ENCODE measurements at places on chromosomes 16 and 17.

DNA sequence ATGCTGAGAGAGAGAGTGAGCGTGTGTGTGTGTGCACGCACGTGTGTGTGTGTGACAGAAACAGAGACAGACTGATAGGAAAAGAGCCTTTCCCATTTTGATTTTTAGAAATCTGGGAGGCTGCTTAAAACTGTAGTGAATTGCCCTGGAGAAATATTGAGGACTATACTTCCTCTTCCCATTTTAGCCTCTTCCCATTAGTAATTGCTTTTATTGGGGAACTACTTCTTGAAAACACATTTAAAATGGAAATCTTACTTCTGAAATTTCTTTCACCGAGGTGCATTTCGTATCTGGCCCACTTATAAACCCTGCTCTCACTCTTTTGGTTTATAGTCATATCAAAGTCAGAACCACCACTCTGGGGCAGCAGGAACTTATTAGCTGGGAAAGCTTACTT, 47.1 kb downstream of the NUP93 start:
- DNase-seq, result no peak

- no peak for DNase-seq
These were observed 20.4 kb downstream of the BEAN1 start for GRCh38 chr16:66447491-66447890.

GRCh38 chr17:46984892-46985291, 5.8 kb upstream of the RPRML start:
- DNase-seq, result no peak

DNA sequence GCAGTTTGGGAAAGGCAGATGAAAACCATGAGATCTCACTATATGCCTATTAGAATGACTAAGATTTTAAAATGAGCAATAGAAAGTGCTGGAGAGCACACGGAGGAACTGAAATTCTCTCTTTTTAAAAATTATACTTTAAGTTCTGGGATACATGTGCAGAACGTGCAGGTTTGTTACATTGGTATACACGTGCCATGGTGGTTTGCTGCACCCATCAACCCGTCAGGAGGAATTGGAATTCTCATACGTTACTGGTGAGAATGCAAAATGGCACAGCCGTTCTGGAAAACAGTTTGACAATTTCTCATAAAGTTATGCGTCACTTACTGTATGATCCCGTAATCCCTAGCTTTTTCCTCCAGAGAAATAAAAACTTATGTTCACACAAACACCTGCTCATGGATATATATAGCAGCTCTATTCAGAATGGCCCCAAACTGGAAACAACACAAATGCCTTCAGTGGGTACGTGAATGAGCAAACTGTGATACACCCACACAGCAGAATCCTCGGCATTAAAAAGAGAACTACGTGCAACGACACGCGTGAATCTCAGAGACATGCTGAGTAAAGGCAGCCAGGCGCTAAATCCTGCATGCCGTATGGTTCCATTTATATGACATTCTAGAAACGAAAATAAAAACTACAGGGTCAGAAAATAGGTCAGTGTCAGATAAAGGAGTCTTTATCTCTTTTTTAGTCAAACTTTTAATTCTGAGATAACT, 11.8 kb downstream of the PIK3R6 start:
- DNase-seq, result no peak

DNA sequence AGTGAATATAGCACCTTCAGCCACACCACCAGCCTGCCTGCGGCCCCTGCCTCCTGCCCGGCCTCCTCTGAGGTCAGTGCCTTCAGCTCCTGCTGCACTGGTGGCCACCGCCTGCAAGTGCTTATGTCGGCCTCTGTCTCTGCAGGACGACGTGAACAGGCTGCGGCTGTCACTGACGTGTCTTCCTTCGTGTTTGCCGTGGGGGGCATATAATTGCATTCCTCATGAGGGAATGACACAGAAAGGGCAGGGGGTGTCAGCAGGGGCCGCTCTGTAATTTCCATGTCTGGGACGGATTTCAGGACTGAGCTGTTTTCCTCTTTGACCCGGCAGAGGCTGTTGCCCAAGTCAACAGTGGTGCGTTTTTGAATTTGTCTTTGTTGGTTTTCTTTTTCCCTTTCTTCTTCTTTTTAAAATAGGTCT, 28.5 kb downstream of the CMIP start:
- DNase-seq, result no peak

DNA sequence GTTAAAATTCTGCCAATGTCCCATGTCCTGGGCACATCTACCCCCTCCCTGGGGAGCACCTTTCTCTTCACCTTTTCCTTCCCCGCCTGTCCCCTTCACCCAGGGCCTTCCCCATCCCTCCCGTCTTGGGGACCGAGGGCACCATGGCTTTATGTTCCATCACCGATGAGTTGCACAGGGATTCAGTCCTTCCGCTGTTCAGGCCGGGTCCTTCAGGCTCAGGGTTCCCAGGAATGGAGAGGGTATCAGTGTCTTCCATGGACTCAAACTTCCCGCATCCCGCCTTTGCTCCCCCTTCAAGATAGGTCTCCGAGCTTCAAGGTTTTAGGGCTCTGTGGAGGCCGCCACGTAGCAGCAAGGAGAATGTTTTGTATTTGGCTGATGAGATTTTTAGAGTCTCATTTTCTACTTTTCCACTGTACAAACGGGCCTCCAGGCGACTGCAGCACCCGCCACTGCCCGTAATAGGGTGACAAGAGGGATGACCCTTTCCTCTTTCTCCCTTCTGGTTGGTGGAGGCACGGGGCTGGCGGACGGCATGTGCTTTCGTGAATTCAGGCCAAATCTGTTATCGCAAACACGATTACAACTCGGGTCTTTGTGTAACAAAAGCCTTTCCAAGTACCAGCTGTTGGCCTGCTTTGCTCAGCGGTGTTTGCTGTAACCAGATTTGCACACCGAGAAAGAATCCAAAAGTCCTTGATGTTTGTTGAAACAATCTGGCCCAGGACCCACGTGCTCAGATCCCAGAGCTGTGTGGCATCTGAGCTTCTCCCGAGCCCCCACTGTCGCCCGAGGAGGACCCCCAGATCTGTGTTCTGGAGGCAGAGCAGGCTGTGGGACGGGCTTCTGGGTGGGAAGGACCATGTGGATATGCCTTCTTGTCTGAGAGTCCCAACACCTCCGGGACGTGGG, 236.3 kb downstream of the SEC14L1 start:
- no peak for DNase-seq

- DNase-seq, result no peak
These were observed 186.0 kb downstream of the COPRS start for GRCh38 chr17:31673076-31673475.

DNA sequence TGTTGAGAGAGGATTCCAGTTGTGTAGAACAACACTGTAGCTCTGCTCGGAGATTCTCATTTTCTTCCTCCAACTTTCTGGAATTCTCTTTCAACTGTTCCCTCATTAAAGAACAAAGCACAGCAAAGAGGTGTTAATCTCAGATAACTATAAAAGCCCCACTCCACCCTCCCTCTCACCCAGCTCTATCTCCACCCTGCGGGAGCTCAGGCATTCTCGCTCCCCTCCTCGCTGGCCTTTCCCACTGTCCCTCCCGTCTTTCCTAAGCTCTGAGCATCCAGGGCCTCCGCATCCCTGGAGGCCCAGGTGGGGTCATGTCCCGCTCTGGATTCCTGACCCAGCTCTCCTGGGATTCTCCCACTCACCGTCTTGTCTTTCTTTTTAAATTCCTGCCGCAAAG, 35.1 kb downstream of the DHX38 start:
- DNase-seq, result no peak

GRCh38 chr16:10597187-10597601, 16.8 kb upstream of the EMP2 start:
- DNase-seq, result no peak

DNA sequence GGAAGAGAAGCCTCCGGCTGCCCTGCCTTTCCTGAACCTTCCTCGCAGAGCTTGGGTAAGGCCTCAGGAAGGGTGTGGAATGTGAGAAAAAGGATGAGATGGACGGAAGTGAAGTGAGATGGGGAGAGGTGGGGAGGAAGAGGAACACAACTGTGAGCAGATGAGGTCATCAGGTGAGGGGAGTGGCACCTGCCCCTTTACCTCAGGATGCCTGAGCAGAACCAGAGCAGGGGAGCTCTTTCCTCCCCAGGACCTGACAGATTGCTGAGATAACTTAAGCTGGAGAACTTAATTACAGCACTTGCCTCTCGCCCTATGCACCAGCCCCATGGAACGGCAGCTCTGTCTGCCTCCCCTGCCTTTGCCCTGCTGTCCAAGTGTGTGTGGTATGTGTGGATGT, 29.8 kb downstream of the TMEM132E start:
- no peak for DNase-seq

DNA sequence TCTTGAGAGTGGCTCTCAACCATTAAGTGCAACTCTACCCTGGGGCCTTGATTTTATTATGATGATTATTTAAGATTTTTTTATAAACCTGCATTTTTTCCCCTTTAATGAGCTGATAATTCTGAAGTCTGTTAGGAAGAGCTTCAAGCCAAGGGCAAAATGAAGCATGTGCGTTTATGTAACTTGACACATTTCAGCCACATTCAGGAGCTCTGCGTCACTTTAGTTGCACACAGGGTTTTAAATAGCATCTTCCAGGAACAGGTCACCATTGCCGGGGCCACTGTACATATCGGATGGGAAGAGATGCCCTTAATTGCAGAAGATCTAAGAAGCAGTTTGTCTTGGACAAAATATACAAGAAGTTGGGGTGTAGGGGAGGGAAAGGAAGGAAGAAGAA, 89.6 kb downstream of the BMERB1 start:
- no peak for DNase-seq

DNA sequence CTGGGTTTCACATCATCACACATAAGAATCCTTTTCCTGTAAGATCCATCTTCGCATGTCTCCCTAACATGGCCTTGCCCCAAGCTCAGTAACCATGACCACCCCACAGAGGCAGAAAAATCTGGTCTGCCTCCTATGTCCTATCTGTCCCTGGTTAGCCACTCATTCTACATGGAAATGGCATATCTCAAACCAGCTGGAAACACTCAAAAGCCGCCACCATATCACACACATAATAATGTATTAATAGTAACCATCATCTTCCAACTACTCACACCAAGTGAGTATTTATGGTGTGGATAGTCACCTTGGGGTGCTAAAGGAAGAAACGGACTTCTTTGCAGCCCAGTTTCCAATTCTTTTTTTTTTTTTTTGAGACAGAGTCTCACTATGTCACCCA, 11.4 kb downstream of the FAM117A start:
- DNase-seq, result no peak

- DNase-seq, result no peak
These were observed 15.7 kb downstream of the MVP start for GRCh38 chr16:29835926-29836325.

GRCh38 chr17:75457047-75457654, 716 bp downstream of the TMEM94 start:
- DNase-seq, result no peak

DNA sequence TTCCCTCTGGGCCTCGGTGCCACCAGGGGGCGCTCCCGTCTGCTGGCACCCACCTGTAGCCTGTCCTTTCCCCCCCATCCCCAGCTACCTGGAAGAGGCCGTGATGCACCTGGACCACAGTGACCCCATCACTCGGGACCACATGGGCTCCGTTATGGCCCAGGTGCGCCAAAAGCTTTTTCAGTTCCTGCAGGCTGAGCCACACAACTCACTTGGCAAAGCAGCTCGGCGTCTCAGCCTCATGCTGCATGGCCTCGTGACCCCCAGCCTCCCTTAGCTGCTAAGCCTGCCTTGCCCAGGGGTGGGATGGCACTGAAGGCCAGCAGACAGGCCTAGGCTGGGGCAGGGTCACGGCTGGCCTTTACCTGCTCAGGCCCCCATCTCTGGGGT, 818 bp upstream of the NRN1L start:
- no peak for DNase-seq
